ENCODE measurements at places on chromosomes 16 and 17.

- DNase-seq, result peak; percentile 96
Measured at GRCh38 chr17:75909051-75909811, 4.5 kb upstream of the MRPL38 start.

- no peak for DNase-seq
Measured at GRCh38 chr17:30113213-30113612, 3.4 kb upstream of the NSRP1 start.

GRCh38 chr17:80292521-80292971, 31.9 kb downstream of the RNF213 start:
- no peak for DNase-seq

GRCh38 chr17:55898195-55898594, 147.3 kb downstream of the PCTP start:
- DNase-seq, result no peak

DNA sequence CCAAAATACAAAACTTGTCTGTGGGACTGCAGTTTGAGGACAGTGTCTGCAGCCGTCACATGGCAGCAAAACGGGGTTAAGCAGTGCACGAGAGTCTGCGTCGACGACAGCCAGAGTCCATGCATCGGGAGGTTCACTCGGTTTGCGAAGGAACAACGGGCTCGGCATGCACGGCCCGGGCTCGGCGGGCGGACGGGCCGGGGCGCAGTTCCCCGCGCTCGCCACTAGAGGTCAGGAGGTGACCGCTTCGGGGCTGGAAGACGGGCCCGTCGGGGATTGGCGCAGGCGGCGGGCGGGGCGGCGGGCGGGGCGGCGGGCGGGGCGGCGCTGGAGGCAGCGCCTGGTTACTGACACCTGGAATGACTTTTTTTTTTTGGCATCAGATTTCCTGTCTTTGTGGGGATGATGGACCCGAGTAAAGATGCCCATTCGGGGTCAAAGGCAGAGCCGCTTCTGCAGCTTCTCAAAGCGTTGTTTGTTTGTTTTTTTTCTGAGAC, 6.5 kb downstream of the SCGB1C2 start:
- DNase-seq, result no peak

- DNase-seq, result no peak
Measured at GRCh38 chr17:5096731-5097100, 15.0 kb downstream of the ZNF232 start.

DNA sequence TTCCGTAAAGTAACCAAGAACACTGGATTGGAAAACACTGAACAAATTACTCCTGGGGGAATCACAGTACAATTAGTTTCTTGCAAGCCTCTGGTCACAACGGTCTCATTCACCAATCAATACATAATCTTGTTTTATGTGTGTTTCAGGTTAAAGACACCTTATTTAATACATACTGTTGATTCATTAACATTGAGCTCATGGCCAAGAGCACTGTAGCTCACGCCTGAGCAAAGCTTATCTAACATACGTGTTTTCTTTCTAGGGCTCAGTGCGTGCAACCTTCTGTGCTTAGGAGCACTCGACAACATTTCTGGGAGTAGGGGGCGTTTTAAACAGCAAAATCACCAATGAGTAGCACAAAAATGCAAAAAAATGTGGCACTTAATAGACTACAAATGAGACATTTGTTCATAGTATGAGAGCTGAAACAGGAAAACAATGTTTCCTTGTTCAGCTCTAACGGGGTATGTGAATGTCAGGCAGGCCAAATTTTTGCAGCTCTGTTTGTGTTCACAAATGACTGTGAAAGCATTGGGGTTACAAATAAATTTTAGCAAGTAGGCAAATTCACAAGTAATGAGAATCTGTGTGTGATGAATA, 206.2 kb downstream of the CNTNAP4 start:
- no peak for DNase-seq

DNA sequence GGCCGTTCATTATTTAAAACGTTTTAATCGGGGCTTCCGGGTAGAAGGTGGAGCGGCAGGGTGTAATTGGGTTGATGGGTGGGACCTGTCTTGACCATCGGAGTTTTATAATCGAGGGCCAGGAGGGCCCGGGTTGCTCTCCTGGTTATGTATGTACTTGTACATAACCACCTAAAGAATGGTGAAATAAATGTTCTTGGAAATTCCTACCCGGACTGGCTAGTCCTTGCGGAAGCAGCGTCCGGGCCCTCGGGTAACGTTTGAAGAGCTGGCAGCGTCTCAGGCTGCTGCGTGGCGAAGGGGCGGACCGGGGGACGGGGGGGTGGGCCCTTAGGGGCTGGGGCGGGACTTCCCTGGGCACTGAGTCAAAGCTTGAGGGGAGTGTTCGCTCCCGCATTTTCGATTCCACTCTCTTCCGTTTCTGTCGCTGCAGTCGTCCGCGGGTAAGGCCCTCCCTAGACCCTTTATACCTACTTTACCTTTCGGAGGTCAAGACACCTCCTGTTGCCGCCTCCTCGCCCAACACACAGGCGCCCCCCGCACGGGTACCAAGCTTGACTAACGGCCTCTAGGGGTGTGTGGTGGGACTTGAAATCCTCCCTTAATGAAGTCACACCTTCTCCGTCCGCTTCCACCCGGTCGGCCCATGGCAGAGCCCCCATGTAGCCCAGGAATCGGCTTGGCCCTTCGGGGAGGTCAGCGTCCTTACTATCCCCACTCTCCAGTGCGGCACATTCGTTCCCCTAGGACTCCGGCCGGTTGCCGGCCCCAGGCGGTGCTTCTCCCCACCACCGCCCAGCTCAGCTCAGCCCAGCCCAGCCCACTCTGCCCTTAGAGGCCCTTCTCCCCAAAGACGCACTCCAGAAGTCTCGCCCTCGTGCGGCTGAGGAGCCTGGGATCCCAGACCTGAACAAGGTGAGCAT, at the start of gene TMEM106A:
TMEM106A (plus strand) TSS at position 396 of the 923 bp plus-strand sequence. CDS start 1,167 bp downstream, outside the sequence.
- DNase-seq, result peak; percentile 57

- no peak for DNase-seq
Measured at GRCh38 chr17:57801044-57801711, 48.7 kb downstream of the MRPS23 start.

GRCh38 chr16:87127061-87127765, 190.0 kb downstream of the C16orf95 start:
- DNase-seq, result no peak

DNA sequence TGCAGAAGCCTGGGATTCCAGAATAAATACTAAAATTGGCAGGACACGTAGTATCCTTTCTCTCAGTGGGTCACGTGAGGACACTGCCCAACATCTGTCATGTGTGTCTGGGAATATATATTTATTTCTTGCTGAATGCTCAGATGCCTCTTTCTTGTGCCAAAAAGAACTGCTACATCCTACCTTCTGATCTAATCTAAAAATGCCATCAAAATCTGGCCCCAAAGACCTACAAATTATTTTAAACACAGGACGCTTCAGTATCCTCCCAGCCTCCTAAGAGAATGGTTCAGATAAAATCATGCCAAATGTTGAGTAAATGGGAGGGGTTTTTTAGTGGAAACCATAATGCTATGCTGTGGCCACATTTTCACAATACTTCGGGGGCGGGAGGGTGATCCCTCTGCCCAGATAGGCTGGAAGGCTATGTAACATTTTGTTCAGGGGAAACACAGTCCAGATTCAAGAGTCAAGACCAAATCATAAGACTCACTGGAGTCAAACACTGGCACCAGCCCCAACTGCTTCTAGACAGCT, 22.9 kb upstream of the CORO6 start:
- no peak for DNase-seq

DNA sequence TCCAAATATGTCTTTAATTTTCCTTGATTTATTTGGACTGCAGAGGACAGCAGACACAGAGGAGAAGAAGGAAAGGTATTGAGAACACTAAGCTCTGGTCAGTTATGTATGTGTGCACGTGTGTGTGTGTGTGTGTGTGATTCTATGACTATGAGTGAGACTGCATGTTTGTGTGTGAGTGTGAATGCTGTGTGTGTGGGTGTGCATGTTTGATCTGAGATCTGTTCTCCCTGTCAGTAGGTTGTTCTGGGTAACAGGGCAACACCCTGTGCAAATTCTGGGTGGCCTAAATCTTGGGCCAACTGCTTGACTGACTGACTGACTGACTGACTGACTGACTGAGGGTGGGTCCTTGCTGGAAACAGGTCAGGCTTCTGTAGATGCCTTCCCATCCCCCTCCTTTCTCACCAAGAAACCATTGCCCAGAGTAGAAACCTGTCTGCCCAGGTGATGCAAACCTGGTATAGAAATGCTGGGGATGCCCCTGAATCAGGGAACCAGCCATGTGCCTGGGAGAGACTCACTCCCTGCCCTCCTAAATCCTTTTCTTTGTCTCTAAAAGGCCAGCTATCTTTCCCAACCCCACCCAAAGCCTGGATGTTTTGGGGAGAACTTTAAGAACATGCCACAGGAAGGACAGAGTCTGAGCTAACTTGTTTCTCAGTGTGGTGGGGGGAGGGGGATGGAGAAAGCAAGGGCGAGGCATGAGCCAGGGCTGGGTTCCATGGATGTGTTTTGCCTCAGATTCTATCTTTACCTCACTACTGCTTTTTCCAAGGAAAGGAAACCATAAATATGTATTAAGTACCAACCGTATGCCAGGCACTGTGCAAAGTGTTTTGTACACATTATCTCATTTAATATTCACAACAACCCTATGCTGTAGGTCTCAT, 4.5 kb upstream of the NR1D1 start:
- DNase-seq, result no peak

DNA sequence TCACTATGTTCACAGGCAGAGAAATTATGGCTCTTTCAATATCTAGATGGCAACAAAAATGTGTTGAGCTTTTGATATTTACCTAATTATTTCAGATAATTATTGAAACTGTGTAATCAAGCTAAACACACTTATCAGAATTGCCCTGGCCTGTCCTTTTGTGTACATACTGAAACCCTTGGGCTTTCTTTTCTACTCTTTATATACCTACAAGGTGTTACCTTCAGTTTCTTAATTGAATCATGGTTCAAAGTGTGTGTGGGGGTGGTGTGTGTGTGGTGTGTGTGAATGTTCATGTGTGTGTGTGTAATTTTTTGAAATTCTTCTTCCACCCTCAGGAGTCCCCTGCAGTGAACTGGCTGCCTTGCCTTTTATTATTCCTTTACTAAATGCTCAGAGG, 506.8 kb upstream of the SOX9 start:
- peak; percentile 60 for DNase-seq

GRCh38 chr17:67666710-67667109, 51.0 kb upstream of the NOL11 start:
- no peak for DNase-seq

DNA sequence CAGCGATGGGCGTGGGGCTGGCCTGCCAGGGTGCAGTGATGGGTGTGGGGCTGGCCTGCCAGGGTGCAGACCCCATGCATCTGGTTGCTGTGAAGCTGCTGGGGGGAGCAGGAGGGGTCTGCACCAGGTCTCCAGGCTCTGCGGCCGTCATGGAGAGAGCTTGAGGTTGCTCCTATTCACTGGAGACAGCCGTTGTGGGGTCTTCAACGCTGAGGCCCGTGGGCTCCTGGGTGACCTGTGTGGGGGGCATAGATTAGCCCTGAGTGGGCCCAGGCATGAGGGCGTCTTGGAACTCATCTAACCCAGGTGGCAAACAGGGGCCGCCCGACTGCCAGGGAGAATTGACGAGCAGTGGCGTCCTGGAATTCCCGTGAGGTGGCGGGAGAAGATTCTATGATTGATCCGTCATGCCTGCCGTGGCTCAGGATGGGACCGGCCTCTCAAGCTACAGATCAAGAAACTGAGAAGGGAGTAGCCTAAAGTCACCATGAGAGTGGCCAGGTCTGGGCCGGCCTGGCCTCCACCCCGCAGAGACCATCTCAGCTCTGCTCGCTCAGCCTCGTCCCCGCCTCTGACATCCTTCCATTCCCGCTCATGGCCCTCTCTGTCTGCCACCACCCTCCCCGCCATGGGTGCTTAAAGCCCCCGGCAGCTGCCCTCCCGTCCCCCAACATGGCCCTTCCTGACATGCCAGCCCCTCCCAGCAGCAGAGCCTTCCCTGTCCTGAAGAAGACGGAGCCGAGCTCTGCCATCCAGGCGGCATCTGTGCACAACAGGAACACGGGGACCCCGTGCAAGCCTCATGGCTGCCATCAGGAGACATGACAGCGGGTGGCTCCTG, 50.7 kb upstream of the ACSF3 start:
- no peak for DNase-seq

GRCh38 chr16:33059206-33059605, 134.8 kb upstream of the TP53TG3C start:
- DNase-seq, result no peak

DNA sequence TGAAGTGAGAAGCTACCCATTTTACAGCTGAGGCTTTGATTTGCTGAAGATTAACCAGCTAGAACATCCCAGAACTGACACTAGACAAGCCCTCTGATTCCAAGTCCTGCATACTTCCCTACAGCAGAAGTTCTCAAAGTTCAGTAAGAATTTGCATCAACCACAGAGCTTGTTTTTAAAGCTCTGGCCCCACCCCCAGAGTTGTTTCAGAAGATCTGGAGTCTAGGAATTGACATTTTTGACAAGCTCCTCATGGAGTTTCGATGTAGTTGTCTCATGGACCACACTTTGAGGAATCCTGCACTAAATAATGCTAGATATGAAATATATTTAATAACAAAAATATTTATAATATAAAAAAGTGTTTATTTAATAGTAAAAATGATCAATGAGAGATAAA, 120.3 kb upstream of the ADAMTS18 start:
- no peak for DNase-seq

DNA sequence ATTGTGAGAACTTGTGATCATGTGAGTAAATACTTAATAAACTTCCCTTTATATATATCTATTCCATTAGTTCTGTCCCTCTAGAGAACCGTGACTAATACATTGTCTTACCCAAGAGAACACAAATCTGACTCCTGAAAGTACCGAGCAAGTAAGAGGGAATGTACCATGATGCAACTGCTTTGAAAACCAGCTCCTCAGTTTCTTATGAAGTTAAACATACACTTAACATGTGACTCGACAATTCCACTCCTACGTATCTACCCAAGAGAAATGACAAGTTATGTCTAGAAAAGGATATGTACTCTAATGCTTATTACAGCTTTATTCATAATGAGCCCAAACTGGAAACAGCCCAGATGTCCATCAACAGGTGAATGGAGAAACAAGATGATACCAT, 8.8 kb upstream of the GJD3 start:
- no peak for DNase-seq

- DNase-seq, result no peak
Measured at GRCh38 chr16:86221085-86221484, 289.2 kb upstream of the FOXF1 start.

DNA sequence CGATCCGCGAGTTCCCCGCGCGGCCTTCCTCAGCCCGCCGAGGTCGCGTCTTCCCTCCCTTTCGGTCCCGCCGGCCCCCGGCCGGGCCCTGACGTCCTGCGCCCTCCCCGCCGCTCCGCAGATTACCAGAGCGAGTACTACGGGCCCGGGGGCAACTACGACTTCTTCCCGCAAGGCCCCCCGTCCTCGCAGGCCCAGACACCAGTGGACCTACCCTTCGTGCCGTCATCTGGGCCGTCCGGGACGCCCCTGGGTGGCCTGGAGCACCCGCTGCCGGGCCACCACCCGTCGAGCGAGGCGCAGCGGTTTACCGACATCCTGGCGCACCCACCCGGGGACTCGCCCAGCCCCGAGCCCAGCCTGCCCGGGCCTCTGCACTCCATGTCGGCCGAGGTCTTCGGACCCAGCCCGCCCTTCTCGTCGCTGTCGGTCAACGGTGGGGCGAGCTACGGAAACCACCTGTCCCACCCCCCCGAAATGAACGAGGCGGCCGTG, 5.4 kb downstream of the LHX1 start:
- DNase-seq, result no peak

GRCh38 chr17:31792007-31792585, 66.9 kb downstream of the COPRS start:
- DNase-seq, result no peak

Data from COR-L47 (cell line).